ENCODE measurements at places on chromosomes 3 and 15.
A peak's percentile ranks its signal among the peaks of the same experiment; 100 is the strongest.

- no peak for DNase-seq
Observed at GRCh38 chr15:26630857-26631256, 142.0 kb downstream of the GABRB3 start.

DNA sequence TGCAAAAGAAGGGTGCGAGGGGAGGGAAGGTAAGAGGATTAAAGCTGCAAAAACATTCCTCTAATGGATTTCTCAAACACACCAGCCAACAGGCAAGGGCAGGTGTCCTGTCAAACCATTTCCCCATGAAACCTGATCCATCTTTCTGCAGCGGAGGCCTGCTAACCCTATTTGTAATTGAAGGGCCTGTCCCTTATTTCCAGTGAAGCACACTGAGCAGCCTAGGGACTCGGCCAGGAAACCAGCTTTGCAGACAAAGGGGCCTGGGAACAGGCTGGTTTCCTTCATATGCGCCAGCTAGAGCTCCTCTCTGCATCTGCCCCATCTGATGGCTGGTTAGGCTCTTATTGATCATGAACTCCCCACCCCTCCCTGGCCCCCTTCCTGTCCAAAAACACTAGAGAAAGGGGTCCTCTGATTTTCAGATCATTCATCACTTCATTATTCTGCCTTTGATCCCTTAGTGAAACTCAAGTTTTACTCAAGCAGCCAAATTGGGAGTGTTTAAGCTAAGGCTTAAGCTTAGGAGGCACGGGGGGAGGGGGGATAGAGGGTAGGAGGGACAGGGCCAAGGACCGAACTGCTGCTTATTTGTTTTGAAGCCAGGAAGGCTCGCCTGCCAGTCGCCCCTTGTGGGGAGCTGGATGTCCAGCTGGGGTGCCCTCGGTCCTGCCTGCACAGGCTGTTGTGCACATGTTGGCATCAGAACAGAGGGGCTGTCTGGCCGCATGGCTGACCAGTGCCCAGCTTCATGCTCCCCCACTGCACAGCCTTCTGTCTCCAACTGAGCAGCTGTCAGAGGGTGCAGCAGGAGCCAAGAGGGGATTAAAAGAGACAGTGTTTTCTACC is 53.1 kb downstream of the BOC start:
- no peak for DNase-seq

- DNase-seq: no peak
Observed at GRCh38 chr3:139361276-139361675, 17.5 kb downstream of the MRPS22 start.

GRCh38 chr3:14133876-14134275 is 9.0 kb downstream of the TMEM43 start:
- DNase-seq: no peak

GRCh38 chr3:150374975-150375374 is 33.1 kb upstream of the TSC22D2 start:
- no peak for DNase-seq

DNA sequence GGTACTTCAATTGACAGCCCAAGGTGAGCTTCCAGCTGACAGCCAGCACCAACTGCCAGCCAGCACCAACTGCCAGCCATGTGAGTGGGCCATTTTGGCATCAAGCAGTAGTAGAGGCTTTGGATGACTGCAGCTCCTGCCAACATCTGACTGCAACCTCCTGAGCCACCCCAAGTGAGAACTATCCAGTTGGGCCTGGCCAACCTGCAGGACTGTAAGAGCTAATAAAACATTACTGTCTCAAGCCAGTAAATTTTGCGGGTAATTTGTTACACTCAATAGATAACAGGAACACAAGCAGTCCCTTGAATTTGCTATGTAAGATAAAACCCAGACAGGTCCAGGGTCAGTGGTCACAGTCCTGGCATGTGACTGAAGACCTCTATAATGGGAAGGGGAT is 29.7 kb downstream of the EPHB1 start:
- DNase-seq: no peak

GRCh38 chr3:133138017-133138416 is 99.8 kb downstream of the TMEM108 start:
- DNase-seq: no peak

GRCh38 chr3:121995161-121996137 is 26.6 kb downstream of the ILDR1 start:
- peak; percentile 94 for DNase-seq

- DNase-seq: no peak
Observed at GRCh38 chr3:194095902-194096301, 40.0 kb upstream of the HES1 start.

DNA sequence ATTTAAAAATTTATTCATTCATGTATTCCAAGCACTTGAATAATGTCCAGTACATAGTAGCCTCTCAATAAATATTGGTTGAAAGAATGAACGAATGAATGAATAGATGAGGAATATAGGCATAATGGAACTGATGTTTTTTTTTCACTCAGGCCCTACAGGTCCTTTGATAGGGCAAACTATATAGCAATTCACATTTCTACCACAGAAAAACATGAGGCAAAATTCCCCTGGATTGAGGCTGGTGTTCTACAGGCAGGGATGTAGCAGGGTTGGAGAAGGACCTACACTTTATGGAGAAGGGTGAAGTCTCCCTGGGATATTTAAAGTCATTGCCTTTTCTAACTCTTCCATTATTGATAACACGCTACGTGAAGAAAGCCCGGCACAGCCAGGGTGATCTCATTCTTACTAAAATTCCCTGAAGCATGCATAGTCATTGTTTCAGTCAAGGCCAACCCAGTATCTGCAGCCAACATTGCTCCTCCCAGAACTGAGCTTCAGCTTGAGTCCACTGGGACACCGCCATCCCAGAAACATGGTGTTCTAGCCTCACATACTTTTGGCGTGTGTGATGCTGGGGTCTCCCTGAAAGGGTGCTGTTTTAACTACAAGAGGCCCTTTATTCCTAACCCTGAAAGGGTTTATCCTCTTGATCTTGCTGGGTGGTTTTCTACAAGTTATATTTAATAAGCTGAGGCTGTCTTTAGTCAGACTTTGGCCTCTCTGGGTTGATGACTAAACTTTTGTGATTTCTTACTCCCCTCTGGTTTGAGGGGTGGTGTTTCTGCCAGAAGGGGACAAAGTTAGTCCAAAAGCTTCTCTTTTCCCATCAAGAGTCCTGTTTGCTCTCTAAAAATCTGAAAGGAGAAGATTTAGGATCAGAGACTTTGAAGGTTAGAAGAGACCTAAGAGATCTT is 25.9 kb upstream of the FBN1 start:
- peak; percentile 12 for DNase-seq

GRCh38 chr3:105805404-105805803 is 63.4 kb downstream of the CBLB start:
- no peak for DNase-seq

DNA sequence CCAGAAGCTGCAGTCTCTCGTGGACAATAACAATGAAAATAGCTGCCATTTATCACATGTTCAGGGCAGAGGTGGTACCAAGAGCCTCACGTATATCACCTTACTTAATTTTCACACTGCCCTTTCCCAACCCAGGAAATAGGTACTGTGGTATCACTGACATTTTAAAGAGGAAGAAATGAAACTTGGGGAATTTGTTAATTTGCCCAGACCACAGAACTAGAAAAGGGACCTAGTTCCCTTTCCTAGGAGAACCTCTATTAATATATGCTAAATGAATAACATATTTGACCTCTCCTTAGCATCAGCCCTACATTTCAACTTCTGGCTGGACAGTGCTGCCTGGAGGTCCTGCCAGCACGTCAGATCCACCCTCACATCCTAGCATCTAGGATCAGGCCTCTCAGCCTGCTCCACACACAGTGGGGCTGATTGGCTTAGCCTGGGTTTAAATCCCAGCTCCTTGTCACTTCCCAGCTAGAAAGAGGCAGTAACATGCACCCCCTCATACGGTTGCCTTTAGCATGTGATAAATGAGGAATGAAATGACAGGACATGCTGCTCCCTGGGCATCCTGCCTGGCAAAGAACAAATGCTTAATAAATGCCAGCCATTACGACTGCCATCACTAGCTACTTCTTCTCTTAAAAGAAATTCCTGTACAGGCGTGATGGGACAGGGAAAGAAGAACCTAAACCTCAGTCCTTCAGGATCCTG is 95.1 kb upstream of the TNFAIP8L3 start:
- DNase-seq: no peak

GRCh38 chr3:81197386-81197785 is 564.1 kb downstream of the GBE1 start:
- no peak for DNase-seq

DNA sequence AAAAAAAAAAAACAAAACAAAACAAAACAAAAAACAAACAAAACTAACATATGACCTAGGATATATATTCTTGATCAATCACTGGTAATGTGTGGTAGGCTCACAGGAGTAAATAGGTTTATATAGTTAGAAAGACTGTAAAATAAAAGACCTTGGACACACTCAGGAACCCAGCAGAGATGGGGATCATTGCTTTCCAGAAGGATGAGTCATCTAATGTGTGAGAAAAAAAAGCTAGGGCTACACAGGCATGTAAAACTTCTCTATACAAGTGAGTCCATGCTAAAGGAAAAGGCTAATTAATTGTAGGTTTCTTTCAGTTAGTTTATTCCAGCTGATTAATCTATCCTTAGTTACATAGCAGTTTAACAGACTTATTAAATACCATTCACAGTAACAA is 710.3 kb upstream of the ARPP21 start:
- peak; percentile 27 for DNase-seq

- DNase-seq: no peak
Observed at GRCh38 chr15:40420793-40421192, 15.2 kb downstream of the IVD start.

GRCh38 chr3:172107403-172107802 is 68.0 kb downstream of the FNDC3B start:
- no peak for DNase-seq

- no peak for DNase-seq
Observed at GRCh38 chr15:56180851-56181250, 62.8 kb downstream of the RFX7 start.

GRCh38 chr3:44883999-44884431 is 9.6 kb downstream of the TGM4 start:
- DNase-seq: peak; percentile 98

DNA sequence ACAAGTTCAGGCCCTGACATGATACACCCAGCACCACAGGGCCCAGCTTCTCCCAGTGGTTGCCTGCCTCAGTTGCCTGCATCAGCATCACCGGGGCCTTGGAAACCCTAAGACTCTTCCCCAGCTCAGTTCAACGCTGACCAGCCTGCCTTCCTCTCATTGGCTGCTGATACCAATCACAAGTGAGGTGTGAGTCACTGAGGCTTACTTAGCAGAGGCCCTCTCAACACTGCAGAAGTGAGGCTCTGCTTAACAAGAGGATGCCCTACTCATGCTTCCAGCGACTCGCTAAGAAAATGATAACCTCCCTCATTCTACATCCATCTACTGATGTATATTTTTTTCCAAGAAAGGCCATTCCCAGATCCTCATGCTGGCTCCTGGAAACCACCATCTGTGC is 151.9 kb downstream of the ADAMTS17 start:
- DNase-seq: no peak

GRCh38 chr3:100928638-100929428 is 64.4 kb downstream of the ABI3BP start:
- DNase-seq: peak; percentile 61

GRCh38 chr3:79230266-79230665 is 537.5 kb downstream of the ROBO1 start:
- no peak for DNase-seq

GRCh38 chr15:68553314-68553993 is 25.3 kb upstream of the CORO2B start:
- DNase-seq: no peak

DNA sequence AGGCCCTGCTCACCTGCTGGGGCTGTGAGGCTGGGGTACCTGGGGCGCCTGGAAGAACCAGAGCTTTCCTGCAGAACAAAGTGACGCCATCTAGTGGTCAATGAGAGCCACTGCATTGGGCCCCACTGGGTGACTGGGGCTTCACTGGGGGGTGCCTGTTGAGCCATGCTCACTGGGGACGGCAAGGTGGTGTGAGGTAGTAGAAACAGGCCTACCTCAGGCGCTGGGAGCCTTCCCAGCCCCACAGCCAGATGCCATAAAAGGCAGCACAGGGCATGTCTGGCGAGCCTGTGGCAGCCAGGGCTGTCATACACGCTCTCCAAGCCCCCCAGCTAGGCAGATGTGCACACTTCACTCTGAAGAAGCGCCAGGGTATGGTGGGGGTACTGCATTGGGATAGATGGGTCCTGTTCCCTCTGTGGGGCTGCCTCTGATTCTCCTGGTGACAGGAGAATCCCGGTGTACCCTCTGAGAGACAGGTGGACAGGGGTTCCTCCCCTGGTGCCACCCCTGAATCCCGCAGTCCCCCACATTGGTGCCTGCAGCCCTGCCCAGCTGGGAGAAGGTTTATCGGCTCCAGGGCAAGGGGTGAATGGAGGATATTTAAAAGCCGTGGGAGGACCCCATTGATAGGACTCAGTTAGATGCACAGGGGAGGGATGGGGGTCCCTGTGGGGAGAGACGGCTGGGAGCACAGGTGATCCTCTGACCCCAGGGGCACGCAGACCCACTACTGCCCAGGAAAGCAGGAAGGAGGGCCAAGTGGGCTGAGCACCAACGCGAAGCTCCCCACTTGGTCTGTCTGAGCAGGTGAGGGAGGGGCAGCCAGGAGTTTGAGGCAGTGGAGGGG is 178.8 kb downstream of the NSMCE3 start:
- DNase-seq: peak; percentile 21

DNA sequence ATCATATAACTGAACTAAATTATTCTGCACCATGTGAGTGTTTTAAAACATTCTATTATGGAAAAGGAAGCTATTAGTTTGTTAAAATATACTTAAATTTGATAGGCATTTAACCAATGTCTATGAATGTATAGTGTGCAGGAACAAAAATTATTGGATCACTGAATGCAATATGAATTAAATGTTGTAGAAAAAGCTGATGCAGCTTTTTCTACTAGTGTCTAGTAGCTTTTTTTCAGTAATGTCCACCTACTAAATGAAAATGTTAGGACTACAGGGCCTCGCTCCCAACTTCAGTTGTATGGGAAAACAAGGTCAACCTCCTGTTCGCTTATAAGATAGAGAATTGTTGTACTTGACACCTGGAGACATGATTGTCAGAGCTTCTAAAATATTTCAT is 335.0 kb downstream of the MECOM start:
- DNase-seq: no peak

DNA sequence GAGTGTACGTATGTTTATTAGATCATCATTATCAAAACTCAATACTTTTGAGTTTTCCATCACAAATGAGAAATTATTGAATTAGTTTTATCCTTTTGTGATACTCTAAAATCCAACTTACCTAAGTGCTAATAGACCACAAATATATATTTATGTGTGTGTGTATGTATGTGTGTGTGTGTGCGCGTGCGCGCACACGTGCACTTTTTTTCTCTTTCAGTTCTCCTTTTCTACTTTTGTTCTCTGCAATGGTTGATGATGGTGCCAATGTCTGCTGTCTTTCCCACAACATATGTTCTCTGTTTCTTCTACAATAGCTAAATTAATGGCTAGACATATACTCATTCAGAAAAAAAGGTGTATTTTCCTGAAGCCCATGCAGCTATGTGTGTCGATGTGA is 571.6 kb upstream of the ARPP21 start:
- no peak for DNase-seq

All from HT1080 (cell line).